ENCODE measurements at places on chromosomes 16 and 17.

GRCh38 chr17:55120651-55121050 lies 144.1 kb upstream of the HLF start:
- no peak for DNase-seq

DNA sequence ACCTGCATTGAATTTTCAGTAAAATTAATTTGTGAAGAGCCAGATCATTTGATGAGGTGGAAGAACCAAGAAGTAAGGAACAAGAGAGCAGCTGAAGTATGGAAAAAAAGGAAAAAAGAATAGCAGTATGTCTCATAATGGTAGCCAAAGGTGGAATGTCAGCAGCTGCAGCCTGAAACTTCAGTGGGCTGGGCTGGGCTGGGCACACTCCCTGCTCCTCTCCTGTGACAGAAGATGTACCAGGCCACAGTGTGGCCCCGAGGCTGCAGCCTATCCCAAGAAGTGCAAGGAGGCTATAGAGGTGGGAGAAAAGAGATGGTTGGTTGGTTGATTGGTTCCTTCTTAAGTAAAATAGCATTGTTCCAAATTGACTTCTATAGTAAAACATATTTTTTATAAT lies 84.5 kb downstream of the TNRC6C start:
- DNase-seq: no peak

DNA sequence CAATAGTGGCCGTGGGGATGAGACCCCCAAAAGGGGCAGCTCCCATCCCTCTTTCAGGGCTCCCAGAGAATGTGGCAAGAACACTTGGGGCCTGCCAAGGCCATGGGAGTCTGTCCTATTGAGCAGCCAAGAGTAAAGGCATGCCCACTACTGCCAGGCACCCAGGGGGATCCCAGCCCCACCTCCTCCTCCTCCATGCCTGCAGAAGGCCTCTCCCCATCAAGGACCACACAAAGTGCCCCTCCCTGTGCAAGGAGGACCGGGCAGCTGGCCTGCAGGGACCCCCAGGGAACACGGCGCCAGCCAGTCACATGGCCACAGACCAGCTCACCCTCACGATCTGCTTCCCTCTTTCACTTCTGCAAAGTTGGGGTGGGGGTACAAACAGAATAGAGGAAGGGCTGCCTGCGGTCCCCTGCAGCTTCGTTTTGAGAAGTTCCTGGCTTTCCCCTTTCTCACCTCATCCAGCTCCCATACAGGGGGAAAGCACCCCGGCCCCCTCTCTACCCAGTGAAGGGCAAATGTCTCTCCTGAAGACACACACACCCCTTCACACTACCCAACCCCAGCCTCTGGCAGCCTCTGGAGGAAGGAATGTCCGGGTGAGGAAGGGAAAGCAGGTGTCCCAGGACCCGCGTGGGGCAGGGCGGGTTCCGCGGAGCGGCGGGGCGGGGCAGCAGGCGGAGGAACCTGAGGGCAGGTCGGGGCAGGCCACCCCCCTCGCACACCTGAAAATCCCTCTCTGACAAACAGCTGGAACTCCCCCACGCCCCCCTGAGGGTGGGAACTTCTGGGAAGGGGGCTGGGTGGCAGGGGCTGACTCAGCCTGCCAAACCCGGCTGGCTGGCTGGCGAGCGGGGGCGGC lies 2.0 kb downstream of the PPP1R9B start:
- DNase-seq: peak; percentile 83

GRCh38 chr17:73690676-73691075 lies 46.4 kb upstream of the SDK2 start:
- DNase-seq: no peak

DNA sequence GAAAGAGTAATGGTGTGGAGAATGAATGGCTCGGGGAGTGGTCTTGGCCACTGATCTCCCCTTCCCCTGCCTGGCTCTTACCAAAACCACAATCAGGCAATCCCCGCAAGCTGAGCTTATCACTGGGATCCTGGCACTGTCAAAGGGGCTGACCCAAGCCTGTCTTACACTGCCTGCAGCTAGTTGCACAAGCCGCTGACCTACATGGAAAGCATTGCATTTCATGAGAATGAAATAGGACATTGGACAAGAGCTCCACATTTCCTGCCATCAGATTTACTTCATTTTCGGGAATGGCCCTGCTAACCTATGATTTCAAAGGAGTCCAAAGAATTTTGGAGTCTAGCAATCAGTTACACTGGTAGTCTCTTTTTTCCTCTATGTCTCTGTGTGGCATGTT lies 146.4 kb downstream of the PCTP start:
- no peak for DNase-seq

DNA sequence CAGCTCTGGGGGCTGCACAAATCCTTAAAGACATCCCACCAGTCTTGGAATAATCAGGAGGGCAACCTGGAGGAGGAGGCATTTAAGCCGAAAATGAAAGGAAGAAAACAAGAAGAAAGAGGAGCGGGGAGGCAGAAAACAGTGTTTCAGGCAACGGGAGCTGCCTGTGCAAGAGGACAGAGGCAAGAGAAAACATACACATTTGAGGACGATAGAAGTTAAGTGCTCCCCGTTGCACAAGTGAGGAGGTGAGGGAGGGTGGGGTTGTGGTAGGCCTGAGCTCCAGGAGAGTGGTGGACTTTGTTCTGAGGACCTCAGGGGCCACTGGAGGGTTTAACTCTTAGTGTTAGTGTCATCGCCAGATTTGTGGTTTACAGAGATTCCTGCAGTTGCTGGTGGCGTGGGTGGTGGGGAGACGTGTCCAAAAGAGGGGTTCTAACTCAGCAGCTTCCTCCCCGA lies 27.6 kb upstream of the CIBAR2 start:
- DNase-seq: no peak

- peak; percentile 67 for DNase-seq
These were observed at the start of gene ZNF652 for GRCh38 chr17:49361902-49362722. Gene ZNF652, minus strand, starts transcription at chr17:49362250. Its CDS starts 44,525 bp downstream, at chr17:49317725.

DNA sequence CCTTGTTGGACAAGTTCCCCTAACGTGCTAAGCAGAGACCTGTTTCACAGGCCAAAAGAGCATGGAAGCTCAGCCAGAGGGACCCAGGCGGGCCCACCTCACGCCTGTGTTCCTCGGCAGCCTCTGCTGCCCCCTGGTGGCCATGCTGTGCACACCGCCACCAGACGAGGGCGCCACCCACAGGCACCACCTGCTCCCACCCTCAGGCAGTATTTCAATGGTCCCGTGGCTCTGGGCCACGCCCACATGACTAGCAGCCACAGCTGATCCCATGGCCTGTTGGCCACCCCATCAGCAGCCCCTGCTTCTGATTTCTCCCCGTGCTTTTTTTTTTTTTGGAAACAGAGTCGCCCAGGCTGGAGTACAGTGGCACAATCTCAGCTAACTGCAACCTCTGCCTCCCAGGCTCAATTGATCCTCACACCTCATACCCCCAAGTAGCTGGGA lies 18.9 kb downstream of the MPG start:
- DNase-seq: peak; percentile 75

DNA sequence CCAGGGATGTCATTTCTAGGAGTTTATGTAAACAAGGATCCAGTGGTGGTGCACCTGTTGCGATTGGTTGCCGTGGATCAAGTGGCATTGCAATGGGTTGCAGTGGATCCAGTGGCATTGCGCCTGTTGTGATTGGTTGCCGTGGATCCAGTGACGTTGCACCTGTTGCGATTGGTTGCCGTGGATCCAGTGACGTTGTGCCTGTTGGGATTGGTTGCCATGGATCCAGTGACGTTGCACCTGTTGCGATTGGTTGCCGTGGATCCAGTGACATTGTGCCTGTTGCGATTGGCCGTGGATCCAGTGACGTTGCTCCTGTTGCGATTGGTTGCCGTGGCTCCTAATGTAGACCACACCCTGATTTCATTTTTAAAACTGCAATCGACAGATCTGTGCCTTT lies 56.2 kb upstream of the CRISPLD2 start:
- DNase-seq: no peak

DNA sequence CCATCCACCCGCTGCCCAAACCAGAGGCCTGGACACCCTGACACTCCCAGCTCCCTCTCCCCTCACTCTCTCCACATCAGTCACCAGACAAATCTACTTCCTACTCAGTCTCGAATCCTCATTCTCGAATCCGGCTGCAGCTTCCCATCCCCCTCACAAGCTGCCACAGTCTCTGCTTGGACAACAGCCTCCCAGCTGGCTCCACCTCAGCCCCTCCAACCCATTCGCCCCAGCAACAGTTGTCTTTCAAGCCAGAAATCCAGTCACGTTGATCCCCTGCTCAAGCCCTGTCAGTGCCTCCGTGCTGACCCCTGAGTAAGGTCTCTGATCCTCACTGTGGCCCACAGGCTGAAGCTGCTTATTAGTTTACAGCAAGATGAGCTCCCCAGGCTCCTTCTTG lies 44.2 kb upstream of the MTSS2 start:
- no peak for DNase-seq

GRCh38 chr16:65176603-65177002 lies 54.7 kb upstream of the CDH11 start:
- no peak for DNase-seq

DNA sequence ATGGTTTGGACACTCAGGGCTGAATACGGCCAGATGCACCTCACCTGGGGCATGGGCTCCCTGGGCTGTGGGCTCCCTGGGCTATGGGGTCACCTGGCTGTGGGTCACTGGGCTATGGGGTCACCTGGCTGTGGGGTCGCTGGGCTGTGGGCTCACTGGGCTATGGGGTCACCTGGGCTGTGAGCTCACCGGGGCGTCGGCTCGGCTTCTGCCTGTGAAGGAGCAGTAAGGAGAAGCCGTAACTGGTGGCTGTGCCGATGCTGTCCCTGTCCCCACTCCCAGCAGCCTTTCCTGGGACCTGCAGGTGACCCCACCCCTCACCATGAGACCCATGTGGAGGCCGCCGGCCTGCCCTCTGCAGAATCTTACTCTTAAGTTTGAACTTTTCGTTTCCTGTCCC lies 1.9 kb upstream of the PERCC1 start:
- DNase-seq: no peak

- DNase-seq: no peak
These were observed 69.3 kb downstream of the PLCG2 start for GRCh38 chr16:81848306-81848853.

DNA sequence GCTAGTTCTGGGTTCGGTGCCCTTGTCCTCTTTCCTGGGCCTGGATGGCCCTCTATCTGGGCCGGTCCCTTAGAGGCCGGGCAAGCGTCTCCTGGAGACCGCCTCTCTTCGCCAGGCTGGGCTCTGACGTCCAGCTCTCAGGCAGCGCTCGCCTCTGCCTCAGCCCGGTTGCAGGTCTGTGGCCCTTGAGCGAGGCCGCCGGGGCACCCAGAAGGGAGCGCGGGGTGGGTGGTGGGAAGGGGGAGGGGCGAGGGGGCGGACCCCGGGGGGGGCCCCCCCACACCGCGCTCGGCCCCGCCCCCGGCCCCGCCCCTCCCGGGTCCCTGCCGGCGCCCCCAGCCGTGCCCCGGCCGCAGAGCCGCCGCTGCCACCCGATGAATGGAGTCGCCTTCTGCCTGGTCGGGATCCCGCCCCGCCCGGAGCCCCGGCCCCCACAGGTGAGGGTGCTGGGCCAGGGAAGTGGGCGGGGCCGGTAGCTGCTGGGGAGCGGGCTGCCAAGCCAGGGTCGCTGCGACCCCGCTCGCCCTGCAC lies at the start of gene ARHGAP23:
TSS of gene ARHGAP23 (plus strand) at position 353 of the 531 bp plus-strand sequence. CDS start at position 375, 22 bp downstream.
- no peak for DNase-seq

GRCh38 chr16:20879175-20880040 lies 20.8 kb downstream of the DCUN1D3 start:
- DNase-seq: no peak

GRCh38 chr17:10875430-10875851 lies 37.6 kb upstream of the PIRT start:
- DNase-seq: no peak

DNA sequence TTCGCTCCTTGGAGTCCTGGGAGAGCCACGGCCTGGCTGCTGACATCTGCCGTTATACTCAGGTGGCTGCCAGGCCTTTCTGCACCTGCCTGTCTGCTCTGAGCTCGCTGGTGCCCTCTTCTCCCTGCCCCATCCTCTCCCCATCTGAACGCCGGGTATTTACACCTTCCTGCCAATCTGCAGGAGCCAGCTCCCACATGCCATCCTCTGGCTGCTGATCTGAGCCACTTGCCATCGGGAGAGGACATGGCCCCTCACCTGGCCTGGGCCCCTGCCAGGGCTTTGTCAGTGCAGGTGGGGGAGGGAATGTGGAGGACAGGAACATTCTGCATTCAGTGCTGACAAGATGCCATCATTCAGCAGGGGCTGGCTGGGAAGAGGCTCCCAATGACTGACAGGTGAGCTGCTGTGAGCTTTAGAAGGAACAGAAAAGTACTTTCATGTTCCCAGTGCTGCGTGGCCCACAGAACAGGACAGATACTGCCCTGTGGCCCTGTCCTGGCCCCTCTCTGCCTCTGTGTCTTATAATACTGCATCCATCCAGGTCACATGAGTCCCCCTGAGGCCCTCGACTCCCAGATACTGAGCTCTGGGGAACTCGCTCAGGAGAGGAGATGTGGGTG lies 96.3 kb upstream of the ZNF469 start:
- no peak for DNase-seq

GRCh38 chr16:86953631-86954391 lies 363.4 kb downstream of the C16orf95 start:
- no peak for DNase-seq

GRCh38 chr17:43445009-43445589 lies 38.7 kb upstream of the DHX8 start:
- DNase-seq: no peak

DNA sequence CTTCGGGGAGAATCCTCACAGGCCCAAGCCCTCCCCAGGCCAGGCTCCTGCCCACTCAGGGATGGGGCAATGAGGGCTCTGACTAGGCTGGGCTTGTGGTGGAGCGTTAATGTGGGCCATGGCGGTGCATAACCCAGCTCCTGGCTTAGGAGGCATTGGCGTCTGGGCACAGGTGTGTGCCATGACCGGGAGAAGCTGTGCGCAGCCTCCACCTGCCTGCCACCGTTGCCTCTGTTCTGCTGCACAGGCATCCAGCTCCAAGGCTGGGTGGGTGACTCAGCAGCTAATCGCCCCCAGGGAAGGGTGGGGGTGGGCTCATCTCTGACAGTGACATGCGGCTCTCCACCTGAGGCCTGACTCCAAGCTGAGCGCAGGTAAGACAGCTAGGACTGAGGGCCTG lies 3.5 kb upstream of the ARHGAP27 start:
- no peak for DNase-seq

- no peak for DNase-seq
These were observed 6.1 kb downstream of the GDE1 start for GRCh38 chr16:19515757-19516156.

GRCh38 chr16:68790130-68790761 lies 53.1 kb upstream of the TANGO6 start:
- DNase-seq: no peak

- DNase-seq: no peak
These were observed 374.6 kb upstream of the HSBP1 start for GRCh38 chr16:83433201-83433600.

Measured in stimulated activated CD4-positive, alpha-beta T cell treated with anti-CD3 and anti-CD28 coated beads, Interleukin-1b, Interleukin-23, amount 100 ng/mL, for 1 hour (primary cell).